ENCODE measurements at places on chromosomes 11 and 22.

GRCh38 chr11:95346265-95346664 lies 115.3 kb upstream of the SESN3 start:
- DNase-seq = no peak

DNA sequence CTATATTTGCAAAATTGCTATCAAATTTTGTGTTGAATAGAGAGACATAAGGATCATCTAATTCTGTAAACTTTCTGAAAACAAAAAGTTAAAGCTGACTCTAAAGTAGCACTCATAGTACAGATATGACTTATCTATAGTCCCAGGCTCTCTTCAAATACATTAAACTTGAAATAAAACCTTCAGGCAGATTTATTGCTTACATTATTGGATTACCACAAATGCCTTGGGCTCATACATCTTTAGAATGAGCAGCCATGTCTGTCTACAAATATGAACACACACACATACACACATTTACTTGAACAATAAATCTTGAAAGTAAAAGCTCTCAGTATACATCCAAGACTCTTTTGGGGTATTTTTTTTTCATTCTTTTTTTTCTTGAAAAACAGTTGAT lies 207.9 kb downstream of the LUZP2 start:
- DNase-seq = no peak

GRCh38 chr22:43541462-43542407 lies 129.9 kb downstream of the MPPED1 start:
- no peak for DNase-seq

- no peak for DNase-seq
These were observed 7.9 kb upstream of the SLN start for GRCh38 chr11:107719557-107720302.

DNA sequence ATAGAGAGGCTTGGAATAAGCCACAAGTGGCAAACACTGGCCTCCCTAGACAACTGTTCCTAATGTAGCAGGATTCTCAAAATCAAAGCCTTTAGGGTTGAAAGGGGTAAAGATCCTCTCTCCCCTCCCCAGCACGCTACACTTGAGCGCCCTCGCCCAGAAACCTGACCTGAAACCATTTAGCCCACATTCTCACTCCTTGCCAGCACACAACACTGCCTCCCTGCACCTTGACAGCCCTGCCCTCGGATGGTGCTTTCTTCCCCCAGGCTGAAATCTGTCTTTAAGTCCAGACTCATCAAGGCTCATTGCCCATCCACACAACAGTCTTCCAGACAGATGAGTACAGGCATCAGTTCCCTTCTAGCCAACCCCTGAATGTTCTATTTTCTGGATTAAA lies 26.5 kb downstream of the CWC15 start:
- no peak for DNase-seq

DNA sequence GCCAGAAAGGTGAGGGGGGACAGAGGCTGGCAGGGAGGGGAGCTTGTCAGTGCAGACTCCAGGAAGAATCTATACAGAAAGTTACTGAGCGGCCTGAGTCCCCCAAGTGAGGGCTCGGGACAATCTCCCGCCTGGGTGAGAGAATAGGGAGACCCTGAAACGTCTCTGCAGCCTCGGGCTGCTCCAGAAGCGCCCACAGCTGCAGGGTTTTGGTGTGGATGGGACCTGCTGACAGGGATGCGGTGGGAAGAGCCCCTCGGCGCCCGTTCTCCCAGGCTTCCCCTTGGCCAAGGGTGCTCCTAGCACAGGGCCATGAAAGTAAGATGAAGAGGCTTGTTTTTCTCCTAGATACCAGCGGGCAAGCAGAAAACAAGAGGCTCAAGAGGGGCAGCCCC lies 743 bp upstream of the RCE1 start:
- DNase-seq = no peak

GRCh38 chr11:18785411-18785810 lies 6.2 kb downstream of the PTPN5 start:
- DNase-seq = no peak

DNA sequence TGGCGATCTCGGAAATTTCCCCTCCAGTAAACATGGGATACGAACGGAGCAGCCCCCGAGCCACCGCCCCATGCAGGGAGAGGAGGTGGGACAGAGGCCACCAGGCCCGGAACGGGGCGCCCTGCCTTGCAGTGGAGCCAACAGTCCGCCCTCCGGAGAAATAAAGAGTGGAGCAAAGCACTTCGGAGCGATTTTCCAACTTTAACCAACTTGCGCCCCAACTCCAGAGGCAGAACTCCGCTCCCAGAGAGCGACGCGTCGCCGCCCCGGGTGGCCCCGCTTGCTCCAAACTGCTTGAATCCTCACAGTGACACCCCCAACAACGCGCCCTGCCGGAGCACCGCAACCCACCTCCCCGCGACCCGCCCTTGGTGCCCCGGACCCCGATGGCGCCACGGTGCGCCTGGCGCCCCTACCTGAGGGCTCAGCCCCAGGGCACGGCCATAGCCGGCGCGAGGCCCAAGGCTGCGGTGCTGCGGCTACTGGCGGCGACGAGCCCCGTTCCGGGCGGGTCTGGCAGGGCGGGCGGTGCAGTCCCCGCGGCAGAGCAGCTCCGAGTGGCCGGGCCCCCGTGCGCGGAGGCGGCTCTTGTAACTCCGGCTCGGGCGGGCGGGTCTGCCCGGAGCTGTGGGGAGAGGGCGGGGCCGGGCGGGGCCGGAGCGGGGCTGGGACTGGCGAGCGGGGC lies at the start of gene AHNAK:
Gene AHNAK (minus strand): TSS at position 563 of the 685 bp plus-strand sequence. CDS start 10,708 bp downstream, outside the sequence.
- DNase-seq = peak; percentile 67

DNA sequence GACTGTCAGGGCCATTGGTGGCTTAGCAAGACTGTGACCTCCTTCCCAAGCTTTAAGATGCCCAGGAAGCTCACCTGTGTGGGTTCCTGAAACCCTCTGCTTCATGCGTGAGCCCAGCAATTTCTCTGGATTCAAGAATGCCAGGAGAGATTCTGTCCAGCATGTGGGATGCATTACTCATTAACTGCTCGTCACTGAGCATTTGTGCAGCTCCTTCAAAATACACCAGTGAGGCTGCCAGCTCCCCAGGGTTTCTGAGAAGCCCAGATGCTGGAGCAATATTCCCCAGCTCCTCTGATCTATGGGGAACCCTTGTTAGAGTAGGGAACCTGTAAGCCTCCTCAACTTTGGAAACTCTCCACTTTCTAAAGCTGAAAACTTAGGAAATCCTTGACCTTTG lies 126.5 kb downstream of the CHST1 start:
- no peak for DNase-seq

DNA sequence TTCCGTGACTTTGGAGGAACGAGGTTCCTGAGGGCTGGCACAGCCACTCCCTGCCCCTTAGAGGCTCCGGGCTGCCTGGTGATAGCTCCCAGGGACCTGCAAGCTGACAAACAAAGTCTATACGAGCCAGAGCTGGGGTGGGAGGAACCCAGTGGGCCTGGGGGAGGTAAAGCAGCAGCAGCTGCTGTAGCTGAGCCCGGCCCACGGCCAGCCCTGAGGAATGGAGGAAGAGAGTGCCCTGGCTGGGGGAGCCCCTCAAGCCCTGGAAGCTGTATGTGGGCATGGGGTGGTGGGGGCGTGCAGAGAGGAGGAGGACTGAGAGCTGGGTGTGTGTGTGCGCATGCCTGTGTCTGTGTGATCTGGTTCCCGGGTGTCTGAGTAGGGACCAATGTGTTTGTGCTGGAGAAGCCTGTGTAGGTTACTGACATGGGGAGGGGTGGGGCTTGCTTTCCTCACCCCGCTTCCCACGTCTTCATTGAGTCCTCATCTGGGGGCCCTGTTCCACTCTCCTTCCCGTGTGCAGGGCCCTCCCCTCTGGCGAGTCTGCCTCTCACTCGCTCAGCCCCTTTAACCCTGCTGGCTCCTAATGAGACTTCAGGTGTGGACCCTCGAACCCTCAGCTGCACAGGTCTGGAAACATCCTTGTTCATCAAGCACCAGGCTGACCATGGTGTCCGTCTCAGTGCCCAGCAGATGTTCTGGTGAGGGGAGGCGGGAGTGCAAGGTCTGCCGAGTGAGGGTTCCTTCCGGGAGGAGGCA lies 10.8 kb downstream of the ST3GAL4 start:
- DNase-seq = no peak

GRCh38 chr22:48233586-48233985 lies 1471.1 kb downstream of the TBC1D22A start:
- DNase-seq = no peak

DNA sequence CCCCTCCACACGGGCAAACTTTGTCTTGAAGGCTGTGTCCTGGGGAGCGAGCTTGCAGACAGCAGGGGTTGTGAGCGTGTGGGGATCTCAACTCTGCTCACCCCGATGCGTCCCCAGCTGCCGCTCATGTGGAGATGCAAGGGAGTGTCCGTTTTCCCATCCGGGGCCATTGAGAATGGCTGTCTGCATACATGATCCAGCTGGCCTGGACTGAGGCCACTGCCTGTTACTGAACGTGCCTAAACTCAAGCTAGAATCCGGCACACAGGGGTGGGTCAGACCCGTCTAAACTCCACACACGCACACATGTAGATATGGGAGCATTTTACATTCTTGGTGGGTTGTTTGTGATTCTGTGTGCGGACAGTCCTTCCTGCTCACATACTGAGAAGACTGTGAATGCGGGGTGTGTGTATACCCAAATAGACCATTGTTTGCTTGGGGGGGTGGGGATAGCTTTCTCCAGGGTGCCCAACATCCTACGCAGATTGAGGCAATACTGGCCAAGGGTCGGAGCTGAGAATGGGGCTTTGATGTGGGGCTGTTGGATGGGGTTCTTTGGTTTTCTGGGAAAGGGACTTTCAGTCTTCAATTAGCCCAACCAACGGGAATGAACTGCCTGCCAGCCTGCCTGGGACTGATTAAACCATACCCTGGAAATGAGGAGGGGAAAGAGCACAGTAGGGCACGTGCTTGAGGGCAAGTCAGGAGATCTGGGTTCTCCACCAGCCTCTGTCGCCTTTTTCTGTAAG lies 60.4 kb downstream of the ST3GAL4 start:
- DNase-seq = no peak

GRCh38 chr11:42049186-42049585 lies 589.7 kb upstream of the LRRC4C start:
- DNase-seq = no peak

GRCh38 chr11:30459821-30460220 lies 126.3 kb downstream of the MPPED2 start:
- DNase-seq = no peak

DNA sequence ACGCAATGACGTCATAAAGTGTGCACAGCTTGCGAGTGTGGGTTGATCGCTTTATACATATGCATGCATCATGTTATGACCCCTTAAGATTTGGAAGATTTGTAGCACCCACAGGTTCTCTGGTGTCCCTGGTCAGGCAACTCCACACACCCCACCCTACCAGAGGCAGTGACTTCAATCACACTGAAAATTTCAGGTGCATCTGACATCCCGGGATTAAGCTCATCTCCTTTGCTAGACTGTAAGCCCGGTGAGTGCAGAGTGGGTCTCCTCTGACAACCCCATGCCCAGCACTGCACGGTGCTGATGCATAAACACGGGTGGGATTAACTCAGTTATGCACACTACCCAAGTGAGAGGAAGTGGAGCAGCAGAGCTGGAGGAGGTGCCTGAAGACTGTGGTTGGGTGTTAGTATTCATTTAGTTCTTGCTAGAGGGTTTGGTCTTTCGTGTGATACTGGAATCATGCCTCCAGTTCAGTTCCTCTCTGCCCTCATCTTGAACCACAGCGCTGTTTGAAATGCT lies 6.5 kb downstream of the ARSA start:
- DNase-seq = no peak

DNA sequence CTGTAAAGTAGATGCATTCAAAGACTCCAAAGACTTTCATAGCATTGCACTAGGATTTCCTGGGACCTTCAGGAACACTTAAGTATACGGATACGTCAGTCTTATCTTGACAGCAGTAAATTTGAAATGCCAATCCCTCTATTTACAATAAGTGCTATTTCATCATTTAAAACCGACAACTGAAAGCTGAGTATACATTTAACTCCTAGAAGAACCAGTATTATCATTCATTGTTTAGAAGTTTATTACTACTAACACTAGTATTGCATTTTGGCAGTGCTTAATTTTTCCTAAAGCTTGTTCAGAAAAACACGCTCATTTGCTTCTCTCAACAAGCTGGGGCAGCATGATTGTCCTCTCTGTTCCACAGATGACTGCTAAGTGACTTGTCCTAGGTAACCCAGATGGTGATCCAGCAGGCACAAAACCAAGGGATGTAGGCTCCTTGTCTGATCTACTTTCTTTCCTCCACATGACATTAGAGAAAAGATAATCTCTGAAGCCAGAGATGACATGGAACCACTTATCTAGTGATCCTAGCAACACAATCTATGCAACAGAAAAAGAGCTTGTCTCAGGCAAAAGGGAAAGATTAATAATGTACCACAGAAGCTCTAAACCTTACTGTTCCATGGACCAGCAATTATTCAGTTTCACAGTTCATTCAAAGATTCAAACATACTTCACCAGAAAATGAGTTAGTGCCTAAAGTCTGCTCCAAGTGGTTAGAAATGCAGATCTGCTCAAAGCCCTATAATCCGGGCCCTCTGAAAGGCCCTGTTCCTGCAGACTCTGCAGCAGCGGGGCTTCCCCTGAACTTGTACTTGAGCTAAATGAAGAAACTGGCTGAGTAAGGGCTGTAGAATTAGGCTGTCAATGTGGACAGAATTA lies 5.2 kb downstream of the MAML2 start:
- no peak for DNase-seq

- DNase-seq = no peak
These were observed 26.0 kb downstream of the FDX1 start for GRCh38 chr11:110455718-110456117.

- no peak for DNase-seq
These were observed 174.7 kb upstream of the B3GAT1 start for GRCh38 chr11:134586726-134587125.

GRCh38 chr11:7332962-7333361 lies 81.3 kb downstream of the SYT9 start:
- DNase-seq = no peak

DNA sequence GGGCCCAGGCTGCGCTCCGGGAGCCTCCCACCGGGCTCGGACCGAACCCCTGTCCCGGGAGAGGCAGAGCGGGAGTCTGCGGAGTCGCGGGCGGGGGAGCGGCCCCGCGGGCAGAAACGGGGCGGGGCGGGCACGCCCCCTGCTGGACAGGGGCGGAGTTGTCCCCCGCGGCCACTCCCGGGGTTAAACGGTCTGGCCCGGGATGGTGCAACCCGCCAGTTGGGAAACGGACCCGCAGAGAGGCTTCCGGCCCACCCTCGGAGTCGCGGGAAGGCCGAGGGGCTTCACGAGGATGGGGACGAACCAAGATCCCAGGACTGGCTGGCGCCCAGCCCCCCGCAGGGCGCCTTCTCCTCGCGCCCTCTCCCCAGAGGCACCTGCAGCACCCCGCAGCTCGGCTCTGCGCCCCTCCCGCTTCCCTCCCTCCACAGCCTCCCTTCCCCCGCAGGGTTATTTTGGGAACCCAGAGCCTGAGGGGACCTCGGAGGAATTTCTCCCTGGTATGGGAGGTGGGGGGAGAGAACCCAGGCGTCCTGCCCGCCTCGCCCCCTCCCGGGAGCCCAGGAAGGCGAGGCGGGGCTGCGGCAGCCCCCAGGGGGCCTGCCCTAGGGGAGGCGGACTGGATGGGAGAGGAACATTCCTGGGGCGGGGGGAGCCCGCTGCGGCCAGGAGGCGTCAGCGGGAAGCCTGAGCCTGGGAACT lies 902 bp downstream of the RASGRP2 start:
- peak; percentile 60 for DNase-seq

GRCh38 chr11:57332694-57333440 lies 2.8 kb downstream of the SSRP1 start:
- DNase-seq = no peak

Data from fibroblast of skin of back (primary cell).